ENCODE measurements at places on chromosomes 6 and 20.
A peak's percentile ranks its signal among the peaks of the same experiment; 100 is the strongest.

GRCh38 chr6:50825375-50826036 is 6.8 kb downstream of the TFAP2B start:
- DNase-seq, result no peak

DNA sequence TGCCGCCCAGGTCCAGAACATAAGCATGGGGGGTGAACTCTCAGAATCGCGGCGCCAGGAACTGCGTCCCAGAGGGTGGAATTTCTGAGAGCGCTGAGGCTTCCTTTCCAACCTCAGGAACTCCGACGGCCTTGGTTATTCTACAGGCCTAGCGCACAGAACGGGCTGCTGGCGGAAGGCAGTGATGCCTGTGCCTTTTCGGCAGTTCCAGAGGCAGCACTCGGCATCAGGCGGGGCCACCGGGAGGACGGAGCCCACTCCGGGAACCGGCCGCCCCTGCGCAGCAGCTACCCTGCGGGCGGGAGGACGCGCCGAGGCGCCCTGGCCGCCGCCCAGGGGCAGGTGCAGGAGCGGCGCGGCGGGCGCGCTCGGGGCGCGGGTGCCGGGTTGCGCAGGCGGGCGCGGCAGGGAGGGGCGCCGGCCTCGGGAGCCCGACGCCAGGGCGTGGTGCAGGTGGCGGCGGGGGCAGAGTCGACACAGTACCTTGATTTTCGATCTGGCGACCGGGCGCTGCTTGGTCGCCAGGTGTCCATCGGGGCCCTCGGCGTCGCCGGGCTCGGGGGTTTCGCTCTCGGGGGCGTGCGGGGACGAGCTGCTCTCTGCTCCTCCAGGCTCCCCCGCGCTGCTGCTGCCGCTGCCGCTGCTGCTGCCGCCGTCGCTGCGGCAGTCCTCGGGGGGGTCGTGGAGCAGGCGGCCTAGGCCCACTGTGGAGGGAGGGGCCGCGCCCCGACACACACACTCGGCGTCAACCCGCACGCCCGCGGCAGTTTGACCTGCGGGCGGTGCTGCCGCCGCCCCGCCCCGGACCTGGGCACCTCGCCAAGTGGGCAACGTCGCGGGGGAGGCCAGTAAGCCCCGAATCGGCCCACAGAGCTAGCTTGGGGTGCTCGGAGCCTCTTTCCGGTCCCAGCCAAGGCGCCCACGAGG is 1.3 kb downstream of the OVOL2 start:
- no peak for DNase-seq

GRCh38 chr6:11381801-11382513 is 149.5 kb upstream of the NEDD9 start:
- no peak for DNase-seq

GRCh38 chr20:59438201-59438600 is 137.8 kb downstream of the EDN3 start:
- DNase-seq, result no peak

DNA sequence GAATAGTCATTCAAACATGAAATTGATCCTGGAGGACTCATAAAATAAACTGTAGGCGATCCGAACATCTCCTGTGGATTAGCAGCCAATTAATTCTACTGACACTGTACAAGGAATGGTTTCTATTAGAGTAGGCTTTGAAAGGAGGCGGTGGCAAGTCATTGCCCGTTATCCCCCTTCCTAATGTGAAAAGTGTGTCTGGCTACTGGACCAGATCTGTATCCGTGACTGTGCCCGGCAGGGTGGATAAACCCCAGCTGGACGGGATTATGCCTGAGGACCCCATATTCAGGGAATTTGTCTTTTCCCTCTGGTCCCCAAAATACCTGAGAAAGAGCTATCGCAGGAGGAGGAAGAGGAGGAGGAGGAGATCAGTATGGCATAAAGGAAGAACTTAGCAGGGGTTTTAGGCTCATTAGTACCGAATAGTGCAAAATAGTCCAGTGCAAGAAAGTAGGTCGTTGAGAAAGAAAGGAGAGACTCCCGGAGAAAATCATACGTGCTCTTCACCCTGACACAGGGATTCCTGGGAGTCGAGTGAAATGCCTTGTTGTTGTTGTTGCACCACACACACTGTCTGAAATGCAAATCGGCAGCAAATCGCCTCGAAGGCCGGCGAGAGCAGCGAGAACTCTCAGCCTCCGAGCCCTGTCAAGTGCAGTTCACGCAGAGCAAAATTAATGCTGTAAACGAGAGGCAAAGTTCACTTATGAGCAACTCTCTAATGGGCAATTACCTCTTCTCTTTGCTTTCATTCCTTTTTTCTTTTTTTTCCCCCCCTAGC is 178.9 kb upstream of the ARID1B start:
- no peak for DNase-seq

GRCh38 chr6:140825731-140826130 is 1307.0 kb upstream of the GJE1 start:
- no peak for DNase-seq

DNA sequence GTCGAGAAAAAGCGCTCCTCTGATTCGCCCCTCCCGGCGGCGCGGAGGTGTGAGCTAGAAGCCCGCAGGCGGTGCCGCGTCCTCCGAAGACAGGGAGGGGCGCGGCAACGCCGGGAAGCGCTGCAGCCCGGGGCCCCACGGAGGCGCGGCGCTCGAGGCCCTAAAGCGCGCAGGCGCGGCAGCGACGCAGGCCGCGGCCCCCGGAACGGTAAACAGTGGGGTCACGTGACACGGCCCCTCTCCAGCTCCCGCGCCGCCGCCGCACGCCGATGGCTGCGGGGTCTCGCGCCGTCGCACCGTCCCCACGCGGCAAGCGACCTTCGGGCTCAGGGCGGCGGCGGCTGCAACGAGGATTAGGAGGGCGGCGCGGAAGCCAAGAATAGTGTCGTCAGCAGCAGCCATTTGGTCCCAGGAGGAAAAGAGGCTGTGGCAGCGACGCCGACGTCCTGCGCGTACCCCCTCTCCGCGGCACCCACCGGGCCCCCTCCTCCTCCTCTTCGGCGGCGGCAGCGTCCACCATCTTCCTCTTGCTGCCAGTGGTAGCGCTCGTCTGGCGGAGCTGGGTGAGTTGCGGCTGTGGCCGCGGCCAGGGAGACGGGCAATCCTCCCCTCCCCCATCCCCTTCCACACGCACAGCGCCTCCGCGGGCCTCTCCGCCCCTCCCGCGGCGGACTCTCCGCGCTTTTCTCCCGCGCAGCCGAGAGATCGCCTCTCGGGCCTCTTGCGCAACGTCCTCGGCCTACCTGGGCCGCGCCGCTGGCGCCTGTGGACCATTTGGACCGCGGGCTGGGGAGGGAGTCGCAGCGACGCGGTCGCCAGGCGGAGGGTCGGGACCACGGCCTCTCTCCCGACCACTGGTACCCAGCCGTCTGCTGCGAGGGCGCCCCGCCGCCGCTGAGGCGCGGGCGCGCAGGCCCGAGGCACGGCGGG is at the start of gene PHF3:
Gene PHF3, plus strand, starts transcription at position 215 of the 930 bp plus-strand sequence. CDS start 10,750 bp downstream, outside the sequence.
- peak; percentile 91 for DNase-seq
